ENCODE measurements at places on chromosomes 2 and 18.

DNA sequence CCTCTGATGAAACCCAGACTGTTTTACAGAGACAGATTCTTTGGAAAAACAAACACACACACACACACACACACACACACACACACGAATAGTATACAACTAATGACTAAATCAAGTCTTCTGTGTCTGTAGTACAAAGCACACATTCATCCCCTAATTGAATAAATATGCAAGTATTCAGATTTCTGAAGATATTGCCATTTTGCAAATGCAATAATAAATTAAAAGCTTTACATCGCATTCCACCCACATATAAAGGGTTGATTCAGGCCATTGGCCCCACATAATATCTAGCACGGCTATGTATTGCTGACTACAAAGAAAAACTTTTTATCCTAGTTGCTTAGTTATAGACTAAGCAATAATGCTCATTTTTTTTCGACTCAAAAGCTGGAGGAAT lies 86.2 kb downstream of the PAX3 start:
- no peak for DNase-seq

DNA sequence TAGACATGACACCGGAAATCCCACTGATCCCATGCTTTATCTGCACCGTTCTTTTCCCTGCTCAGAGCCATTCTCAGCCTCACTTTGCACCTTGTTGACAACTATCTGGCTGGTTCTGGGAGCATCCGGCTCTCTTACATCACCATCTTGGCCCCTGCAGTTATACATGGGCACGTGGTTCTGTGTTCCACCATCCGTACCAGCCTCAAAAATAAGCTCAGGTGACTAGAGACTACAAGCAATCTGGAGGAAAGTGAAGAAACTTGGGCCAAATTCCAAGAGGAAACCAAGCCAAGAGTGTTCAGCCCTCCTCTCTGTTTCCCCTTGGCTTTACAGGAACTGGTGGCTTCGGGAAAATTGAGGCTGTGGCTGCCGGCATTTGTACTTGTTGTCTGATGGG lies 244.6 kb upstream of the ACVR2A start:
- DNase-seq = no peak

DNA sequence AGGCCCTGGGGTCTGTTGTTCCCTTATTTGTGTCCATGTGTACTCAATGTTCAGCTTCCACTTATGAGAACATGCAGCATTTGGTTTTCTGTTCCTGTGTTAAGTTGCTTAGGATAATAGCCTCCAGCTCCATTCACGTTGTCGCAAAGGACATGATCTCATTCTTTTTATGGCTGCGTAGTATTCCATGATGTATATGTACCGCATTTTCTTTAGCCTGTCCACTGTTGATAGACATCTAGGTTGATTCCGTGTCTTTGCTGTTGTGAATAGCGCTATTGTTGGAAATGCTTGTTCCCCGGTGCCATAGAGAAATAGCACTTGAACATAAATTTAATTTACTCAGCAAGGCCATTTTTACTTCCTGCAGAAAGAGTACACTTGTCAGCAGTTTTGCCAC lies 51.3 kb upstream of the EPAS1 start:
- DNase-seq = no peak

DNA sequence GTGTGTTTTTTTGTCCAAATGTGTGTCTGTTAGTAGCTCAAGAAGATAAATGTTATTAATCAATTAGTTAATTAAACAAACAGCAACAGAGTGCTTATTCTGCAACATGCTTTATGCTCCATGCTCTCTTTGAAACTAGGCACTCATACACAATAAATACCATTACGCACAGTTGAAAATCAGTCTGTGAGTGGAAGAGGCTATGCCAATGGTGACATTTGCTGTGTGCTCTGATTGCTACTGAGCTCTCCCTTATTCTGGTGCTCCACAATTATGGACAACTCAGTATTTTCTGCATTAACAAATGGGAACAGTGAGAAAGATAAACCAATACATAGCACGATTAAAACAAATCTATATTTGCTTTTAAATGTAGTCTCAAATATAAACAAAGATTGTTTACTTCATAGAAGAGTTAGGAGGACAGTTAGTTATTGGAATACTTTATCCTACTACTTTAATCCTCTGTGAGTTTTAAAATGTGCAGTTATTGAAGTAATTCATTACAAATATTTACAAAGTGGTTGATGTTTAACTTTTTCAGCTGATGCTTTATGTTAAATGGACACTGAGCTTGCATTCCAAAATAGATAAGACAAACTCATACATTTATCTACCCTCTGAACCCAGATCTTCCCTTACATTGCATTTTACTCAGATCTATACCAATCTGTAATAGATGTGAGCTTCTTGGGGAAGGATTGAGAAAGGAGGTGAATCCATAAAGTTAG lies 55.3 kb downstream of the NXPH2 start:
- no peak for DNase-seq

DNA sequence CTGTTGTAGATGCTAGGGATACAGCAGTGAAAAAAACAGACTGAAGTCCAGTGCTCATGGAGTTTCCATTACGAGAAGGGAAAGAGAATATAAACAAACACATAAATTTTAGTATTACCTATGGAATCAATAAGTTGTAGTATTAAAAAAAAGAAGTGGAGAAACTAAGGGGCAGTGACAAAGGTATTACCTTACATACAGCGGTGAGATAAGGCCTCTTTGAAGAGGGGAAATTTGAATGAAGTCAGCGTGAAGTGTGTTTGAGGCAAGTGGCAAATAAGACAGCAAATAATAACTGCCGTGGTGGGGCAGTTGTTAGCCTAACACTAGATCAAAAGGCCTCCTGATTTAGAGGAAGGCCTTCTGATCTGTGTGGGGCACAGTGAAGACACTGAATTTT lies 57.9 kb downstream of the TLK1 start:
- DNase-seq = no peak

DNA sequence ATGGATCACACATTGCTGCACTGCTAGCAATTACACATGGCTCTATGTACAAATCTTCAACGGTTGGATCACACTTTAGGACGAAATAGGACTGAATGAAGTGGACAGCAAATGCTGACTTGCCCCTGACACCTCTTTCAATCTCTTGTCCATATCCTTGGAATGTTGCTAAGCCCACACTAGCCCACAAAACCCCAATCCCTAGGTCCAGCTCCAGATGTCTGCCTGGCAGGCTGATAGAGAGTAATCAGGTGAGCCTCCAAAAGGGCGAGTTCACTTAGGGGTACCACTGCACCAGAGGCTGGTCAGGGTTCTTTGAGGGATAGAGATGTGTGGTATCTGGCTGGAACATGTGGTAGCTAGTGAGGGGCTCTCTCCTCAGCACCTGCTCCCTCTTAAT lies 18.5 kb upstream of the FHOD3 start:
- DNase-seq = no peak

- DNase-seq = no peak
These were observed 267.9 kb downstream of the NYAP2 start for GRCh38 chr2:225667445-225667844.

GRCh38 chr2:133362061-133362476 lies 206.2 kb downstream of the NCKAP5 start:
- DNase-seq = peak; percentile 20

DNA sequence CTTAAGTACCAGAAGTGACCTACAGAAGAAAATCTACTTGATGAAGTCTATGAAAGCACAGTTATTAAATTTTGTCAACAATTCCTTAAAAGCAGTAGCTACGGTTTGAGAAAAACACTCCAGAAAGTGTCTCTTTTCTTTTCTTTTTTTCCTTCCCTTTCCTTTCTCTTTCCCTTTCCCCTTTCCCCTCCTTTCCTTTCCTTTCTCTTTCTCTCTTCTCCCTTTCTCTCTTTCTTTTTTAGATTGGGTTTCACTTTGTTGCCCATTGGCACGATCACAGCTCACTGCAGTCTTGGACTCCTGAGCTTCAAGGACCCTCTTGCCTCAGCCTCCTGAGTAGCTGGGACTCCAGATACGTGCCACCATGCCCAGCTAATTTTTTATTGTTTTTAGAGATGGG lies 2.6 kb upstream of the ALMS1 start:
- no peak for DNase-seq

GRCh38 chr2:197377670-197378069 lies 57.2 kb downstream of the SF3B1 start:
- no peak for DNase-seq

- no peak for DNase-seq
These were observed 159.3 kb downstream of the HDAC4 start for GRCh38 chr2:239241431-239241960.

DNA sequence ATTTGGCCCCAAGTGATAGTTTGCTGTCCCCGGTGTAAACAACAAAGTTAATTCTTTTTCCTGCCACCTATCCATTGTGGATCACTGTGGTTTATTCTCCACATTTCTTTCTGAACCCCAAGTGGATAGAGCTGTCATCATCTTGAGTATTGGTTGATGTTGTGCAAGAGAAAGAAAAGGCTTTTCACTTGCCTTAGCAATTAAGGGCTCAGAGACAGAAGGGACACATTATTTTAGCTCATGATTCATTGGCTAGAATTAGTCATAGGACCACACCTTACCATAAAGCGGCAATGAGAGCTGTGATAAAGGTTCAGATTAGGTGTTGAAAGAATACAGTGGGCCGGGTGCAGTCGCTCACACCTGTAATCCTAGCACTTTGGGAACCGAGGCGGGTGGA lies 442.1 kb upstream of the DCC start:
- no peak for DNase-seq

GRCh38 chr18:58438958-58439300 lies 190.0 kb downstream of the ALPK2 start:
- DNase-seq = no peak

DNA sequence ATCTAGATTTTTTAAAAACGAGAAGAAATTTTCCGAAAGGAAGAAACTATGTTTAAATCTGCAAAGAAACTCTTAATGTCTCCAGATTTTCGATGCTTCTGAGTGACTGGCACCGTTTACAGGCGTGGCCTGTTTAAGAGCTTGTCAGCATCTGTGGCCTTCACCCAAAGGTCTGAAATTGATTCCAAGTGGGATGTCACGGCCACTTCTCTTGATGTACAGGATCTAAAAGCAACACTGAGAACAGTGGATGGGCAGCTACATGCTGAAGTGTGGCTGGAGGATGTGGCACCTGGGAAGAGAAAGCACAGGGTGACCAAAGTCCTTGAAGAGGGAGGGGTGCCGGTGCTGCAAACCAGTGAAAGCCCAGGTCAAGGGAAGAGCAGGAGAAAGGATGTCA lies 28.0 kb downstream of the EMILIN2 start:
- no peak for DNase-seq

DNA sequence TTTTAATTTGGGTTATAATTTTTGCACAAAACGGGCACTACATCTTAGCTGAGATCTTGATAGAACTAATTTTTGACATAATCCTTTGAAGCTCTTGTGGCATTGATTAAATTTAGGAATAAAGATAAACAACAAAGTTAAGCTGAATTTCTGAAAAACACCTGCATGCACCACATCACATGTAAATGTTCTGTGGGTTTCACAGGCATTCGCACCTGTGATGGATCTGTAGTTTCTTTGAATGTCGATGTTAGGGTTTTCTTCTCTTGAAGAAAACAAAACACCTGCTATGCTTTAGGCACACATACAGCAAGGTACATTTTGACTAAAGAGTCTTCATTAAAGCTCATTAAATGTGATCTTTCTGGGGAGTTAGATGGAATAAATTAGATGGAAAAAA lies 60.3 kb downstream of the RPIA start:
- no peak for DNase-seq

All from NCI-H524 (cell line).